OCI-LY7 (cell line): ENCODE measurements at places on chromosomes 2 and 18.
A peak's percentile ranks its signal among the peaks of the same experiment; 100 is the strongest.

DNA sequence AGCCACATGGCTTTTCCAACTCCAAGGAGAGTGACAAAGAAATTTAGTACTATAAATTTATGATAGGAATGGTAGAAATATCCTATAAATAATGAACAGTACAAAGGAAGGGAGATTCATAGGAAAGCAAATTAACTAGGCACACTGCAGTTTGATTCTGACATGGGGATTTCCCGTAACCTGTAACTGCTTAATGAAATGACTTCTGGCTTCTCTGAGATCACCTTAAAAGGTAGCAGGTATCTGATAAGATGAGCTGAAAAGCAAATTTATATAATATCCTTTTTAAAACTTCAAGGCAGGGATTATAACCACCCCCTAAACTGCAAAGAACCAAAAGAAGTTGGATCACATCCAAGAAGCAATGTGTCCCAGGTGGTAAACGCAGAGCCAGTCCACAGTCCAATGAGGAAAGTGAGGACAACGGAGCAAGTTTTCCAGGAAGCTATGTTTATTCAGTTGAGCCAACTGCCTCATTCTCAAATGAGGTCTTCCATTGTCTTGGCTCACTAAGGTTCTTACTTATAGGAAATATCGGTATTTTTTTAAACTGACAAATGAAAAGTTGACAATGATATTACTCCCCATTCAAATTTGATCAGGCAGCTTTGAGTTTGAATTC lies 43.0 kb downstream of the WIPF1 start:
- no peak for DNase-seq

DNA sequence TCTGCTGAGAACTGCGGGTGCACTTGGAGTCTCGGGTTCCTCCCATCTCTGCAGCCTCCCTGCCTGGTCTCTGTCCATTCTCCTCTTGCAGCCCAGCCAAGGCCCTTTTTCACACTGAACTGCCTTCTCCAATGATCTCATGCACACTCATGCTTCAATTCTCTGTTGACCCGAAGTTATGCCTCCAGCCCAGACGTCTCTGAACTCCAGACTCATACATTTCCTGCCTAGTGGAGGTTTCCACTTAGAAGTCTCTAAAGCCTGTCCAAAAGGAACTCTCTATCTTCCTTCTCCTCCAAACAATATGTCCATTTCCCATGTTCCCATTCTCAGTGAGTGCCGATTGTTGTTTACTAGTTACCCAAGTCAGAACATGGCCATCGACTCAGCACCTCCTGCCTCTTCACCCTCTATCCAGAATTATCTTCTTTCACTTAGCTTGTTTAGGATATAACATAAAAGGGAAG lies 155.2 kb downstream of the IRS1 start:
- no peak for DNase-seq

DNA sequence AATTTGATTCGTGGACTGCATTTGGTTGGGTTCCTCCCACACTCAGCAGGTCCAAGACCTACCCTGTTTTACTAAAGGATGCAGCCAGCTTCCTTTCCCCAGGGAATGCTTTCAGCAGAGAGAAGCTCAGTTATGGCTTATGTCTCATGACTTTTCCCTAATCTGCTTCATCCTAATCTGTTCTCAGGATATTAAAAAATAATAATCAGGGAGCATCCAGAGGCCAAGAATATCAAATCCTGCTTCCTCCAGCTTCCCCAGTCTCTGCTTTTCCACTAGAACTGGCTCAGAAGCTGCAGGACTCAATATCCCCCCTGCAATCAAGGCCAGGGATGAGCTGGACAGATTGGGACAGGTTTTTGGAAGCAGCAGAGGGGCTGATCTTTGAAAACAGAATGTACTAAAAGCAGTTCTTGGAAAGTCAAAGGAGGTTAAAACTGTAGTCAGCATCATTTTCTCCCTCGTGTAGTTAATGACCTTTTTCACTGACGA lies 326.9 kb upstream of the TNP1 start:
- no peak for DNase-seq

DNA sequence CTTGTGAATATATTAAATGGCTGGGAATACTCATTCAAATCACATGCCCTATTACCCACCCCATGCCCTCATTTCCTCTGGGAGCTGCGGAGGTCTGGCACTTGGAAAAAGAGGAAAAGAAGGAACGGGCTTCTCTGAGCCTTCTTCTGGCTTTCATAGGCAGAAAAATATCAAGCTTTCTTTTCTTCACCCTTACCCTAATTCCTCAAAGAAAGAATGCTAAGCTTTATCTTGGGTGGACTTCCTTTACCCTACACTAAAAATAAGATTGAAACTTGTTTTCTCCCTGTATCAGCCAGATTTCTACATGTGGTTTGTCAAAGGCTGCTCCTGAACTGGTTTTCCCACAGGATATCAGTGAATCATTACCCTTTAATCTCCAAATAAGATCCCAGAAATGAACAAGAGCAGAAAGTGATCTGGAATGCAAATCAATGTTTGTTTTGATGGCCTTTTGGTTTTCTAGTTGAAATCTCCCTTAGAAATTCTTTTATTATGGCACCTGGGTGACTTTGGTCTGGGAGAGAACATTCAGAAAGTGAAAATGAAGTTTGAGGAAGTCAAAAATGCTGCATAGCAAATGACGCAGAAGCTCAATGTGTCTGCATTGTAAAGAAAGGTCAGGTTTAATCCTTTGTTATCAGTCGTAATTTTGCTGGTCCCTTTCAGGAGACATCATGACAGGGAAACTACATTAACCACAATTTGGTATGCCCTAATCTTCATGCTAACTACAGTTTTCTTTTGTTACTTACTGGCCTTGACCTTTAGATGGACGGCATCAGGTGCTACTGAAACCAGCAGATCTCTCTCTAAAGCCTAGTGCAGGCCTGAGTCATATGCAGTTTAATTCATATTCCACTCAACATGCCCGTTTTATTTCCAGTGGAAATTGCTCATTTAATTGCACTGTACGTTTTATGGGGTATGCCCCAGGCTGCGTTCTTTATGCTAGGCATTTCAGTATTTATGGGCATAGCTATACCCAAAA lies 46.6 kb upstream of the HNRNPA3 start:
- peak; percentile 70 for DNase-seq

GRCh38 chr2:125959047-125959446 lies 696.9 kb upstream of the GYPC start:
- no peak for DNase-seq

- no peak for DNase-seq
Measured at GRCh38 chr2:170798996-170799395, 17.7 kb upstream of the GAD1 start.

- DNase-seq, result no peak
Measured at GRCh38 chr2:49236316-49236715, 82.0 kb upstream of the FSHR start.

DNA sequence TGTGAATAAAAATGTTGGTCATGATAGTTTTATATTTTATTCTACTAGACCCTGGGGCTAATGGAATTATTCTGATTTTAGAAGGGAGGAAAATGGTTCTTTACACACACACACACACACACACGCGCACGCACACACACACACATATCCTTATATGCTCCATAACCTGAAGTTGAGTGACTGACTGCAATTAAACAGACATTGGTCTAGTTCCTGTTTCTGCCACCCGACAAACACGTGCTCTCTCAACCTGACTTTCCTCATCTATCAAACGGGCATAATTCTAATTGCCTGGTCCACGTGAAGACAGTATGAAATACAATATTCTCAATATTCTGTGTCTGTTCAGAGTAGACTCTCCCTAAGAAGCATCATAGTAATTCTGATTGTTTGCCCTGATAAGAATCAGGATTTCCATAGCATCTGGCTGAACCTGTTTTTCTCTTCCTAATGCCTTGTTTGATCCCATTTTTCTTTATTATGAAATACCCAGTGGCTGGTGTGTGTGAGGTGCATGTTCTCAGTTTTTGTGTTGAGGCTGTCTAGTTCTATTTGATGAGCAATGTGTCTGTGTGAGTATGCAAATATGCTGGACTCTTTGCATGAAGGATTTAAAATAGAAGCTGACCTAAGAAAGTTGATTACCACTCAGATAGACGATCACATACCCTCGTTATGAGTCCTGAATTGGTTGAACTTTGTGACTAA lies 51.0 kb downstream of the SETBP1 start:
- peak; percentile 49 for DNase-seq

GRCh38 chr2:148721520-148721931 lies 77.0 kb downstream of the EPC2 start:
- DNase-seq, result no peak

DNA sequence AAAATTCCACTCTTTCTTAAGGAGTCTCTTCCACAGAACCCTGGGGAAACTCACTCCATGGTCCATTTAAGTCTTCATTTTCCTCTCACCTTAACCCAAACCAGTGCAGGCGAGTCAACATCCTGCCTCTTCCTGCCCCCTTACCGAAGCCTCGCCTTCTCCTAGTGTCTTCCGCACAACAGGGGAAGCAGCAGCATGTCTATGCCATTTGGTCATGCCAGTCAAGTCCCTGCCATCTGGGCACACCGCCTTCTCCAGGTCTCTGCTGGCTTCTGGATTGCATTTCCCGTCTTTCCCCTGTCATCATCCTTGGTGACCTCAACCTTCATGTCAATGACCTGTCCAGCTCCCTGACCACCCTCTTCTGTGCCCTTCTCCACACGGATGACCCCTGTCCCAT lies 77.3 kb upstream of the FZD7 start:
- no peak for DNase-seq

GRCh38 chr2:241218131-241219029 lies 29.9 kb downstream of the ANO7 start:
- DNase-seq, result peak; percentile 51

GRCh38 chr2:44522846-44523245 lies 161.1 kb downstream of the CAMKMT start:
- DNase-seq, result no peak

DNA sequence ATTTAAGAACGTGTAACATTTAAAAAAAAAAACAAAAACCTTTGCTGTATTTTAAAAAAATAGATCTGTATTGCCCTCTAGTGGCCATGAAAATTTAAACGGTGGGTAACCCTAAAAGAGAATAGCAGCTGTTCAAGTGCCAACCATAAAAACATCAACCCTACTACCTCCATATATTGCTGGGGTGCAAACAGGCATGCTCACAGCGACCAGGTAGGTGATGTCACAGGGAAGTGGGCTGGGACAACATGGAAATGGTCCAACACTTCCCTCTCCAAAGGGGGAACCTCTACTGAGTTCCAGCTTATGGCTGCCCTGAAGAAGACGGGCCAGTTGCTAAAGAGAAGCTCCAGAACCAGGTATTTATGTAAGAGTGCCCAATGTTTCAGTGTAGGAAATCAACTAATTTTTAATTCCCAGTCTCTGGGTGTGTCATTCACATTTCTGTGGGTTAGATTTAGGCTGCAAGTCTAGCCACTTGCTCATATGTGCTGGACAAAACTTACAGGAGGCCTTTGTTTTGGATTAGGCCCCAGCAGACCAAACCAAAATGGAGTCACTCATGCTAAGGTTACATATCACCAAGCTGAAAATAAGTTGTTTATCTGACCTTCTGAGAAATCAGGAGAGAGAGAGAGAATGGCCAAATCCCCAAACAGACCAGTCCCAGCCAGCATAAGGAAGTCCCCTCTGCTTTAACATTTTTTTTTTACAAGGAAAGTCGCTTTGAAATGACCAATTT lies 54.5 kb downstream of the SKA1 start:
- peak; percentile 32 for DNase-seq

DNA sequence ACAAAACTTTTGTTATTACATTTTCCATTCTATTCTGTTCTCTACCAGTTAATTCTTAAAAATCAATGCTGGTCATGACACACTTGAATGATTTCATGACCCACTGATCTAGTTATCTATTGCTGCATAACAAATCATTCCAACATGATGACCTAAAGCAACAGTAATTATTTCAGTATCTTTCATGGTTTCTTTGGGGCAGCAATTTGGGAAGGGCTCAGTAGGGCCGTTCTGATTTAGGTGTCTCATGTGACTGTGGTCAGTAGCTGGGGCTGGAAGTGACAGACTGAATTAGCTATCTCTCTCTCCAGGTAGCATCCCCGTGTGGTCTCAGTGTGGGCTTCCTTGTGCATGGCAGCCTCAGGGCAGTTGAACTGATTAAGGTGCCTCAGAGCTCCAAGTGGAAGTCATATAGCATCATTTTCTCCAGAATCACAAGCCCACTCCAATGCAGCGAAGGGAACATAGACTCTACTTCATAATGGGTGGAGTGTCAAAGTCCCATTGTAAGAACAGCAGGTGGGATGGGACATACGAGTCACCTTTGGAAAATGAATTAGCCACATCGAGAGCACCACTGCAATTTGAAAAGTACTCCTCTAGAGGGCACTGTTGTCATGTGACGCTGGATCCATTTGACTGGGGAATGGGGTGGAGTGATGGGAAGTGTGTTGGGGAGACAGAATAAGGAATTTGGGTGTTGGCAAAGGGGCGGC lies 39.1 kb upstream of the FAM136A start:
- peak; percentile 53 for DNase-seq
